ENCODE measurements at places on chromosomes 6 and 20. TPM values are rescaled to one million over a fixed set of nuclear protein-coding genes. Genes with fewer than 3 reads are reported as not detected.

Gene CCN6
- not detected for total RNA-seq

Gene CFAP61
- total RNA-seq, result under 0.01 TPM

Gene SIRPB1
- total RNA-seq, result 0.56 TPM

Gene TTI1
- 17.6 TPM for total RNA-seq

Gene PLCB4
- total RNA-seq, result 28.3 TPM

Gene HMGCLL1
- not detected for total RNA-seq

Gene LHFPL5
- not detected for total RNA-seq

Gene SEL1L2
- total RNA-seq, result not detected

Gene PSMB1
- 508 TPM for total RNA-seq

Gene ADGRB3
- not detected for total RNA-seq

Gene DNAH8
- under 0.01 TPM for total RNA-seq

Gene MYCT1
- 1.1 TPM for total RNA-seq

Gene TSPO2
- total RNA-seq, result not detected

Gene KCNQ5
- total RNA-seq, result 1.7 TPM

Gene ATP9A
- total RNA-seq, result 22.4 TPM

Gene OCSTAMP
- not detected for total RNA-seq

Gene DLGAP4
- 32.3 TPM for total RNA-seq

Gene LY6G6C
- total RNA-seq, result not detected

Gene ZNF391
- 0.28 TPM for total RNA-seq

Gene FERMT1
- total RNA-seq, result 1.7 TPM

Gene MYH7B
- total RNA-seq, result not detected

Gene THBS2
- 101 TPM for total RNA-seq

Gene MOG
- not detected for total RNA-seq

Gene NRSN1
- total RNA-seq, result not detected

Gene DYNLT2
- 1.1 TPM for total RNA-seq

Gene CCN5
- not detected for total RNA-seq

Gene SOX4
- total RNA-seq, result 6.4 TPM

Gene HTR1E
- not detected for total RNA-seq

Gene CALHM4
- total RNA-seq, result not detected

Gene BCLAF1
- total RNA-seq, result 142 TPM

Gene THBD
- total RNA-seq, result under 0.01 TPM

Gene HLA-DMB
- 0.28 TPM for total RNA-seq
